NCI-H1417 (cell line): ENCODE measurements at places on chromosomes 7 and 10.

GRCh38 chr10:6044060-6044459, 18.1 kb downstream of the IL2RA start:
- no peak for DNase-seq

DNA sequence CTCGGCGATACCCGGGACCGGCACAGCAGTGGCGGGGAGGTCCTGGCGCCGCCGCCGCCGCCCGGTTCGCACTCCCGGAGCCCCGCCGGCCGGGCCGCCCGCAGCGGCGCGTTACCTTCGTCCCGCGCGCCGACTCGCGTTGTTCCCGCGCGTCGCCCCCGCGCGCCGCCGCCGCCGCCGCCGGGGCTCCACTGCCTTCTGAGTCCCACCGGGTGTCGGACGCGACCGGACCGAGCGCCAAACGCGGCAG, at the start of gene EZH2:
Gene EZH2 (minus strand): TSS at position 243 of the 250 bp plus-strand sequence. CDS start 36,993 bp downstream, outside the sequence.
- no peak for DNase-seq

GRCh38 chr10:76697923-76698322, 939.7 kb downstream of the KCNMA1 start:
- no peak for DNase-seq

DNA sequence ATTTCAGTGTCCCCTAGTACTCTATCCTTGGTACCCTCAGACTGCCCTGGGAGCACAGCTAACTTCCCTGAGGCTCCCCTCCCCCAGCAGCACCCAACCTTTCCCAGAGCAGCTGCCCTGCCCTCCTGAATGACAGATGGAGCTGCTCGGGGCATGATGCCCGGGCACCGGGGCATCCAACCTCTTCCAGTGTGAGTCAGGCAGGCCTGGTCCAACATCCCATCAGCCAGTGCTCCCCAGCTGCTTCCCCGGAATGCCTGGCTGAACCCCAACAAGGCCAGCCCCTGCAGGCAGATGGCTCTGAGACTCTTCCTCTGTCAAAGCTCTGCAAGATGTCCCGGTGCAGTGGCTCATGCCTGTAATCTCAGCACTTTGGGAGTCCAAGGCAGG, 11.9 kb upstream of the TSPAN15 start:
- peak; percentile 16 for DNase-seq

DNA sequence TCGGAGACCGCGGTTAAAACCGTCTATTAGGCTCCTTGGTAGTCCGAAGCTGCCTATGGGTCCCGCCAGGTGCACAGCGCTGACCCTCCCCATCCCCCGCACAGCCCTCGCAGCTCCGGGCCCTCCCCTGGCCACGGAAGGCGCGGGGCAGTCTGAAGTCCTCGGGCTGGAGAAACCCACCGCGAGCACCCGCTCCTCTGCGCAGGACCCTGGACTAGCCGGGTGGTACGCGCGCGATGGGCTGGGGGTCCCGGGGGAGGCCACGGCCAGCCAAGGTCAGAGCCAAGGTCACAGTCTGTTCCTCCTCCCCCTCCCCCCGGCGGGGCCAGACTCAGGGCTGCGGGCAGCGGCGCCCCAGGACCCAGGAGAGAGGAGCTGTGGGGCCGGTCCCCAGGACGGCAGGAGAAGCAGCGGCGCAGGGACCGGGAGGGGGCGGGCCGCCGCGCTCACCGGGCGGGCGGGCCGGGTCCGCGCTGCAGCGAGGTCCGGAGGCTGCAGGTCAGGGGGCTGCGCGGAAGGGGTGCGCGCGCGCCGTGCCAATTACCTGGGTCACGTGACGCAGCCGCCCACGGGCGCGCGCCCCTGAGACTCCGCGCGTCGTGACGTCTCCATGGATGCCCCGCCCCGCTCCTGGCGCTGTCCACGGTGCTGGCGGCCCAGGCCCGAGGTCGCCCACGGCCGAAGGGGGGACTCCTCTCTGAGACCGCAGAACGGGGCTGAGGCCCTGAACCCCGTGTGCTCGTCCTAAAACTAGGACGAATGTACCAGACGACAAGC, at the start of gene OGDHL:
Gene OGDHL (minus strand): TSS at position 535 of the 777 bp plus-strand sequence. CDS start 3,731 bp downstream, outside the sequence.
- DNase-seq = peak; percentile 76

GRCh38 chr10:116429288-116429977, 1.8 kb downstream of the PNLIPRP3 start:
- DNase-seq = no peak

DNA sequence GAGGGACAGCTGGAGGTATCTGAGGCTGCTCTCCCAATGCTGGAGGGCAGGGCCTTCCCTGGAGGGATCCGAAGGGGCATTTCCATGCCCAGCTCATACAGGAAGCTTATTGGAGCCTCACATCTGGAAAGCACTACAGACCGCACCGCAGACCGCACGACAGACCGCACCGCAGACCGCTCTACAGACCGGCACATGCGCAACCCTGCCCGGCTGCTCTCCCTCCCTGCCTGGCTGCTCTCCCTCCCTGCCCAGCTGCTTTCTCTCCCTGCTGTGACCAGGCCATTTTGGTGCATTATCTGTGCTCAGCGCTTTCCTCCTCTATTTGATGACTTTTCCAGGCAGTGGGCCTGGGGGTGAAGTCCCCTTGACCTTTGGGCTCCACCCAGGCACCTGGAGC, 39.6 kb upstream of the EN2 start:
- no peak for DNase-seq

GRCh38 chr7:94654783-94655125, 1.2 kb downstream of the SGCE start:
- no peak for DNase-seq

DNA sequence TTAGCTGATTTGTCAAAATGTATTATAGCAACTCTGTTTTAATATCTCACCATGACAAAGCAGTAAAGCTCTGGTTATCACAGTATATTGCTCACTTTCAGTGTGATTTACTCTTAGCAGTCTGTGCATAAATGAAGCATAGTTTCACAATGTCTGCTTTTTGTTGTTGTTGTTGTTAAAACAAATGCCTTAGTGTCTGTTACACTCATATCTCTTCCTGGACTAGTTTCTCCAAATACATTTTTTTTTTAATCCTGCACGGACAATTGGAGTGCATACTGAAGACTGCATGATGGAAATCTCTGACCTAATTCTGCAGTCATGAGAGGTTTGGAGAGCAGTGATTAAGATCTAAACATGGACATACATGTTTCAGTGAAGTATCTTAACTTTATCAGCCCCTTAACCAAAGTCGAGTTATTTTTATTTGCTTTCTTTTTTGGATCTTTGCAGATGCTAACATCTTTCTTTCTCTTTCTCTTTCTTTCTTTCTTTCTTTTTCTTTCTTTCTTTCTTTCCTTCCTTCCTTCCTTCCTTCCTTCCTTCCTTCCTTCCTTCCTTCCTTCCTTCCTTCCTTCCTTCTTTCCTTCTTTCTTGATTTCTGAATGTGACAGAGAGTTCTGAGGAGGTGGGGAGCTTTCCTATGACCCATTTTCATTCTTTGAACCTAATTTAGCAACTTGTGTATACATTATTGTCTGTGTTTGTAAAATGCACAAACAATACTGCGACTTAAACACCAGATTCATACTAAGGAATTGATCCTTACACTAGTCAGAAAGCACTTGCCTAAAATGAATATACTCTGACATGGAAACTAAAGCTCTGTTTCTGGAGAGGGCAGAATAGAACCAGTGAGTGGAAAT, 161.5 kb upstream of the AGR3 start:
- no peak for DNase-seq

DNA sequence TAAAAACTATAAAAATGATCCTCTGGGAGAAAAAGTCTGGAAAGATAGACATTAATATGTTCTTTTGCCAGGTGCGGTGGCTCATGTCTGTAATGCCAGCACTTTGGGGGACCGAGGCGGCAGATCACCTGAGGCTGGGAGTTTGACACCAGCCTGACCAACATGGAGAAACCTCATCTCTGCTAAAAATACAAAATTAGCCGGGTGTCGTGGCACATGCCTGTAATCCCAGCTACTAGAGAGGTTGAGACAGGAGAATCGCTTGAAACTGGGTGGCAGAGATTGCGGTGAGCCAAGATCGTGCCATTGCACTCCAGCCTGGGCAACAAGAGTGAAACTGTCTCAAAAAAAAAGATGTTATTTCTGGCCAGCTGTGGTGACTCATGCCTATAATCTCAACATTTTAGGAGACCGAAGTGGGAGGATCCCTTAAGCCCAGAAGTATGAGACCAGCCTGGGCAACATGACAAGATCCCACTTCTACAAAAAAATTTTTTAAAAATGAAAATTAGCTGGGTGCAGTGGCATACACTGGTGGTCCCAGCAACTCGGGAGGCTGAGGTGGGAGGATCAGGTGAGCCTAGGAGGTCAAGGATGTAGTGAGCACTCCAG, 101.9 kb upstream of the LRRN3 start:
- no peak for DNase-seq

DNA sequence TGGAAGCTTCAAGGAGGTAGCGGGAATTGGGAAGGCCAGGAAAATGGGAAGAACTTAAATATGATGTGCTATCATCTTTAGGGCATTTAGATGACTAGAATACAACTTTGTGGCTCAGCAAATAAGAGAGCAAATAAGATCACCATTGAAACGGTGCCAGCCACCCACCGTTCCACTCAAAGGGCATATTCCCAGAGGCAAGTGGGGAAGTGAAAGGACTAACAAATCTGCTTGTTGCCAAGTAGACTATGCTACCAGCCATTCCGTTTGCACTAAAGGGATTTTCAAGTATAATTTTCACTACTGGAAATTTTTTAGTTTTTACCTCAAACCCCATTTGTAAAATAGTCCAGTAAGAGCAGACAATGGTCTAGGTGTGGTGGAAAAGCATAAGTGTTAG, 4.0 kb upstream of the PPP1R3C start:
- DNase-seq = no peak

- DNase-seq = no peak
Observed at GRCh38 chr7:124780608-124781007, 15.0 kb upstream of the GPR37 start.

GRCh38 chr10:99944860-99945259, 64.9 kb downstream of the DNMBP start:
- no peak for DNase-seq

GRCh38 chr10:82335831-82336230, 460.8 kb downstream of the NRG3 start:
- no peak for DNase-seq

GRCh38 chr7:23712368-23713284, 2.6 kb downstream of the STK31 start:
- peak; percentile 80 for DNase-seq

DNA sequence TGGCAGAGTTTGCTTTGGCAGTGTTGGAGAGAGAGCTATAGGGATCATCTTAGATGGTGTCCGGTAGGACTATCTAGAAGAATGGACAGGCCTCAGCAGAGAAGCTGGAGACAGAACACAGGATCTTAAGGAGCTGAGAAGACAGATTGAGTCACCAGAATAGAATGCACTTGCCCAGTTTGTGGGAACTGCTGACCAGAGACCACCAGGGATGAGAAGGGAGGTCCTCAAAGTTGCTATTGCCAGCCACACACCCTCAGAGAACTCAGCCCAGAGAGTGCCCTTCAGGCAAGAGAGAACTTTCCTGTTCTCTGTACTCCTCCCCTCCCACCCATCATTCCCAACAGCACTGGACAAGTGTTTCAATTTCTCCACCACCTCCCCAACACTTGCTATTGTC, 25.3 kb upstream of the GALNT11 start:
- no peak for DNase-seq

- DNase-seq = no peak
Observed at GRCh38 chr7:37216923-37217322, 231.7 kb downstream of the ELMO1 start.

GRCh38 chr7:31873816-31874597, 187.0 kb downstream of the PPP1R17 start:
- DNase-seq = no peak

- no peak for DNase-seq
Observed at GRCh38 chr10:1641402-1641801, 95.9 kb downstream of the ADARB2 start.

- no peak for DNase-seq
Observed at GRCh38 chr10:4733150-4733842, 92.7 kb upstream of the AKR1E2 start.

GRCh38 chr10:72297281-72297804, 23.6 kb downstream of the DDIT4 start:
- DNase-seq = no peak

DNA sequence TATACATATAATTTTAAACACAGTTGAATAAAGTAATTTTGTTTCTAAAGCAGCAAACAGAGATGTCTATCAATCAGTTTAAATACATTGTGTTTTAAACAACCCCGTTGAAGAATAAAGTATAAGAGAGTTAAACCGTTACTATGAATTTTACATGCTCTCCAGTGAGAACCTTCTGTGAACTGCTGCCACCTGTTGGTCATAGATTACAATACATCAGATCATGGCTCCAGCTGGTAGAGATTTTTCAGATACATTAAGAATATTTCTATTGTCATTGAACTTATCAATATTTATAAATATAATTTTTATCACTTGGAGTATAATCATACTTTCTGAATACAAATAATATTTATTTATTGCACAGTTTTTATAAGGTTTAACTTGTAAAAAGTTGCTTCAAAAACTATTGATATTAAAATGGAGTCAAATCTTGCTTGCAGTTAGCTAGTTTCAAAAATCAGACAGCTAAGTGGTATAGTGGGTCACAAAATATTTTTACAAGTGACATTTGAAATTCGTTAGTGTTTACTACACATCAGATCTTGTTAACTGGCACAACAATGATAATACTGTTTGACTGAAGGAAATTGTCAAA, 561.2 kb upstream of the PHF14 start:
- DNase-seq = peak; percentile 35

DNA sequence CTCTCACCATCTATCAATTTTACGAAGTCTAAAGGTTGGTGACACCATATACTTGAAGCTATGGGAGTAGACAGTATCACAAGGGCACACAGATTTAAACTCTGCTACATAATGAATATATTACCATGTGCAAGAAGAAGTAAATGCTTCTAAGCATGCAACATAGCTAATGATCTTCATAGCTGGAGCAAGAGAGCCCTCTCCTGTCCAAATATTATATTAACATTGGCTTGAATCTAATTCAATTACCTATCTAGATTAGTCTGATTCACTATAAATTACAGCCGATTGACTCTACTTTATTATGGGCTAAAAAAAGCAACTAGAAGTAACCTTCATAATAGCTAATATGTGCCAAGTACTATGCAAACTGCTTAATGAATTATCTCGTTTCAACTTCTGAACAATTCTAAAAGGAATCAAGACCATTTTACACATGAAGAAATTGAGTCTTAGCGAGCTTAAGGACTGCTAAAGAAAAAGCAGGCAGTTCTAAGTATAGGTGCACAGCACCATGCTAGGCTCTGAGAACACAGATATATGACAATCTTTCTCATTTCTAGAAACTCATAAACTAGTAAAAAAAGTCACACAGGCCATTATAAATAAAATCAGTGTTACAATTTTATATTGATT, 21.9 kb downstream of the FRA10AC1 start:
- DNase-seq = peak; percentile 37

- no peak for DNase-seq
Observed at GRCh38 chr10:95462740-95463667, 98.2 kb downstream of the SORBS1 start.

- no peak for DNase-seq
Observed at GRCh38 chr10:105797234-105797890, 1156.3 kb downstream of the SORCS3 start.
